ENCODE measurements at places on chromosomes 1 and 21.
A peak's percentile ranks its signal among the peaks of the same experiment; 100 is the strongest.

GRCh38 chr1:156690675-156691036 lies 13.4 kb upstream of the NES start:
- DNase-seq, result no peak

DNA sequence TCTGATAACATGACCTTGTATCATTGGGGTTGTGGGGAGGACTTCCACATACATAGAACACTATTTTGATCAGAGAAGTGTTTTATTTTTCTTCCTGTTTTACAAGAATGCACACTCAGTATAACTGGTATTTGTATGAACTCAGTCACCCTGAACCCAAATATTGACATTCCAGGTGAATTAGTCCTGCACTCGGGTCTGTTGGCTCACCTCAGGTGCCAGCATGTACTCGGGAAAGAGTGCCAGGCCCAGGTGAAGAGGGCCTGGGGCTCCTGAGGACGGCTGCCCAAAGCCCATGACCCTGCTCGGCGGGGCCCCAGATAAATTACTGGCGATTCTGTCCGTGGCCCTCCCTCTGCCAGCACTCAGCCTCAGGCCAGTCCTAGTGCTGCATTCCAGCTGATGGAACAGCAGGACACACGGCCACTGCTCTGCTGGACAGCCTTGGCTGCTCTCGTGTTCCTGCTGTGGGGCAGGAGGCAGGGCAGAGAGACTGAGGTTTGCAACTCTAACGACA lies 75.4 kb upstream of the TMPRSS2 start:
- no peak for DNase-seq

DNA sequence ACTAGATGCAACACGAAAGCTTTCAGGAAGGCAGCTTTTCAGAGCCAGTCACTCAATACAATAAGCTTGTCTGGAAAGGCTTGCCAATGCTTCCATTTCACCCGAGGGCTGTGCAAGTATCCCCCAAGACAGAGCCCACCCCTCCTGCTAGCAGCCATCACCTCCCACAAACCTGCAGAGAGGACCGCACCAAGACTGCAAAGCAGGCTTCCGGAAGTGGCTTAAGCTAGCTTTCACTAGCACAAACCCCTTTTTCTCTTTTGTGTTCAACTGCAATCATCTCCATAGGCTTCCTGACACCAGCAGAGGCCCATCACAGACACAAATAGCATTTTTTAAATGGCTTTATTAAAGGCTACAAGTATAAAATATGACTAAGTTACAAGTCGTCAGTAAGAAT lies 31.5 kb downstream of the C1orf198 start:
- no peak for DNase-seq

- DNase-seq, result no peak
Observed at GRCh38 chr1:150791585-150791984, 16.5 kb downstream of the CTSK start.

GRCh38 chr1:41941381-41941780 lies 22.7 kb upstream of the HIVEP3 start:
- no peak for DNase-seq

- no peak for DNase-seq
Observed at GRCh38 chr1:46533179-46533864, 18.1 kb downstream of the KNCN start.

DNA sequence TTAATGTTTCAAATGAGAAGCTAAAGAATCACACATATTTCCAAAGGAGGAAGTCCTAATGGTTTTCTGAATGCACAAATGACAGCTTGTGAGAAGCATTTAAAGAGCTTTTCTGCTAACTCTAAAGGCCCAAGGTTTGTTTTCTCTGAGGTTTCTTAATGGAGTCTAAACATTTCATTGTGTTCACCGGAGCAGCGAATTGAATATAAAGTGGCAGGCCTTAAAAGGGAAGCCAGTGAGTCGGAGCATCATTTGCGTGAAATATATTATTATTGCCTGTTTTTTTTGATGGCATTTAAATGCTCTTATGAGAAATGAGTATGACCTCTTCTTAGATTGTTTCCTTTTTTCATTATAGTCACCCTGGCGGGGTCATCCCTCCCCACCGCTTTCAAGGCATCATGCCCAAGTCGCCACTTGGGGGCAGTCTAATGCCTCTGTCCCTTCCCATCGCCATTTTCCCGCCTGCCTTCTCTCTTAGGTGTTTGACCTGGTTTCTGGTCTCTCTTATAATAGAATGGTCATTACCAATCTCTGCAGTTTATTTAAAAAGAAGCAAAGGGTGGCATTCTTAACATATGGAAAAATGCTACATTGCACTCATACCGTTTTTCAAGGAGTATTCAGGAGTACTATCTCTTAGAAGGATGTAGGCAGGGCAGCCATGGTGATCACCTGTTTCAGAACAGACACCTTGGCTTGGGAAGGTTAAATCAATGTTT lies 25.3 kb upstream of the OVAAL start:
- DNase-seq, result peak; percentile 53

DNA sequence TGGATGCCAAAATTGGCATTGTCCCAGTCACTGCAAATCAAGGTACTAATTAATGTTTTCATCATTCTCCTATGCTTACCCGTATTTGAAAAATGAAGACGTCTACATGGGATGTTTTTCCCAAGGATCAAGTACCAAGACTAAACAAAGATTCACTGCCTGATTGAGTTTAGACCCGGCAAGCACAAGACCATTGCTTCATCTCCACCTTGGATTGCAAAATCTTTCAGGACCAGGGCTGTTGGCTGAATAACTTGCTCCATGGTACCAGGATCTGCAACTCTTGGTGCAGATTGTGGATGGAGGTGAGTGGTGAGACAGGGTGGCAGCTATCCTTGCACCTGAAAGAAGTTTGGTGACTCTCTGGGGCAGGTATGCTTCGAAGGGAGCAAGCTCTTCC lies 122.5 kb upstream of the ETS2 start:
- no peak for DNase-seq

DNA sequence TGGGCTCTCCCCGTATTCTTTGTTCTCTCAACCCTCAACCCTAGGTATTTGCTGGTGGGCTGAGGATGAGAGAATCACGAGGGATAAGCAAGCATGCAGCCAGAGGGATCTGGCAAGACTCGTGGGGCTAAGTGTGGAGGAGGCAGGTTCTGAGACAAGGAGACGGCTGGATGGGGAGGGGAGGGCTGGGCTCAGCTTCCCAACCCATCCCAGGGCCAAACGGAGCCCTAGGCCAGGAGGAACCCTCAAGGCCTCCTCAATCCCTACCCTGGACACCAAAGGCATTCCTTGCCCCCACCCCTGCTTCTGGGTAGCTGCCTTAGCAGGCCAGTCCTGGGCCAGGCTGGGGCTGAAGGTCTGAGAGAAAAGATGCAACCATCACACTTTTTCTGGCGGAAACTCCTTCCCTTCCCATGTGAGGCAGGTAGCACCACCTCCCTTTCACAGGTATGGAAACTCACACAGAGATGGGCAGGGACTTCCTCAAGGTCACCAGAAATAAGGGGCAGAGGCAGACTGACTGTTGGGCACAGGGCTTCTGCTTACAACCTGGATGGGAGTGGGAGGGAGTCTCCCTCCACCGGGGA lies 6.2 kb downstream of the MEF2D start:
- no peak for DNase-seq

- peak; percentile 98 for DNase-seq
Observed at GRCh38 chr1:26321315-26322041, 3.7 kb downstream of the CD52 start.

- no peak for DNase-seq
Observed at GRCh38 chr1:80472145-80472544, 1328.6 kb upstream of the ADGRL2 start.

GRCh38 chr1:95117207-95118066 lies at the start of gene TLCD4:
Gene TLCD4, plus strand, starts transcription at chr1:95117355. Its CDS starts 26,547 bp downstream, at chr1:95143902.
- DNase-seq, result no peak

Measured in stimulated activated CD4-positive, alpha-beta T cell treated with anti-CD3 and anti-CD28 coated beads, Interleukin-4, amount 100 ng/mL, for 48 hours (primary cell).